NCI-H187 (cell line): ENCODE measurements at places on chromosomes 12 and 14.

DNA sequence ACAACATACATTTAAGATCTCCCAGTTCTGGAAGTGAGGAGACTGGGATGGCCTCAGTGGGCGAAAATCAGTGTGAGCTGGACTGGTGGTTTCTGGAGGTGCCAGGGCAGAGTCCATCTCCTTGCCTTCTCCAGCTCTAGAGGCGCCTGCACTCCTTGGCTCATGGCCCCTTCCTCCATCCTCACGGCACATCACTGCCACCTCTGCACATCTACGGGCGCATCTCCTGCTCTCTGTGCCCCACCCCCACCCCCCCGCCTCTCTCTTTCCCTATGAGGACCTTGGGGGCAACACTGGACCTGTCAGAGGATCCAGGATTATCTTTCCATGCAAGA lies 62.8 kb upstream of the DIO3 start:
- DNase-seq: no peak

DNA sequence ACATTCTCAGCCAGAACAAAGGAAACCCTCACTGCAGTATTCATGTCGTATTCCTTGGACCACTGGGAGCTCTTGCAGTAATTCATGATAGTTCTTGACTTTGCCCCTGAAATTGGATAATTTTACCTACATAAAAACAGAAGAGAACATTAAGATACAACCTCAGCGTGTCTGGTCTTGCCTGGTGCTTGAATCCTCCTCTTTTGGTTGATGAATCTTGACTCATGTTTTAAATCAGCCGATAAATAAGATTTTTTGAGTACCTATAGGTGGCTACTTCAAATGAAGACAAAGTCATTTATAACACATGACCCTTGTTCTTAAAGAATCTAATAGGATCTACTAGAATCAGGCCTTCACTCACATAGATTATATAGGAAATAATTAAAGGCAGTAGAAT lies 221.0 kb downstream of the PTPRO start:
- no peak for DNase-seq

DNA sequence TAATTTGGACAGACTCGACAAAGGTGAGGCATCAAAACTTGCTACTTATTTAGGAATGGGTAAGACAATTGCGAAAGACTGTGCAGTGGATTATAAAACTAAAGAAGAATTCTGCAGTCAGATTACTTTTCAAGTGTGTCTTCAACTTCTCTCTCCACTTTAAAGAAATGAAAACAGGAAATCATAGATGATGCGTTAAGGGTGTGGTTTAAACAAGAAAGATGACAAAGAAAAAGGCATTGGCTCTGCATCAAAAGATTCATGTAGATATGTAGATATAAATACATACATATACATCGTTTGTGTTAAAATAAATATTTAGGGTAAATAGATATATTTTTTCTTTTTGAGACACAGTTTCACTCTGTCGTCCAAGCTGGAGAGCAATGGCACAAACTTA lies 74.6 kb upstream of the PARP11 start:
- no peak for DNase-seq

DNA sequence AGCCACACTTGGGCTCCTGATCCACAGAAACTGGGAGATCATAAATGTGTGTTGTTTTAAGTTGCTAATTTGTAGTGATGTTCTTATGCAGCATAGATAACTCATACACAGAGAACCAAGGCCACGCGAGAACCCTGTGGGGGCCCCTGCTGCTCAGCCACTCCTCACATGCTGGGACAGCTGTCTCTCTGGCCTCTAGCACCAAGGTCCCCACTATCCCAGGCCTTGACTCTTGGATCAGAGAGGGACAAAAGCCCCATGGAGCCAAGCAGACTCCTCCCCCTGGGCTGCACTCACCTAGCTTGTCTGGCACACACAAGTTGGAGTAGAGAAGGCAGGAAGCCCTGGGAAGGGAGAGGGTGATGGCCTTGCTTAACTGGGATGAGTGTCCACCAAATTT lies 11.3 kb downstream of the PLD4 start:
- DNase-seq: no peak

DNA sequence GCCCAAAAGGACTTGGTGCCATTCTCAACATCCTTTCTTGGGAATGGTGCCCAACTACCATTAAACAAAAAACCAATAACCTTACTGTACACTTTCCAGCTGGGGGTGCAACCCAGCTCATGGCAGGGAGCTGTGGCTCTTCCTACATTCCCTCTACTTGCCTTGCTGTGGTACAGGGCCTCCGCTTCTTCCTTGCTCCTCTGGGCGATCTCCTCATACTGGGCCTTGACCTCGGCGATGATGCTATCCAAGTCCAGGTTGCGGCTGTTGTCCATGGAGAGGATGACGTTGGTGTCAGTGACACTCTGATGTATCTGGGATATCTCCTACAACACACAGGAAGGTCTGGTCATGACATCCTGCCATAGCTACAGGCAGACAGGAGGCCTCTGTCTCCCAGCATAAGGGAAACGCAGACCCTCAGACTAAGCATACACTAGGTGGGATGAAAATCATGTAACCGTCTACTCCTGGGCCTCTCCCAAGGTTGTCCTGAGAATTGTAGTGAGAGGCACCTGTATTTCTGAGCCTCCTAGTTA lies 3.9 kb downstream of the KRT2 start:
- no peak for DNase-seq

GRCh38 chr14:50453869-50454268 lies 57.2 kb upstream of the CDKL1 start:
- DNase-seq: no peak

- DNase-seq: no peak
Measured at GRCh38 chr12:3644104-3644503, 108.8 kb downstream of the CRACR2A start.

- no peak for DNase-seq
Measured at GRCh38 chr12:61694214-61694613, 566.0 kb upstream of the USP15 start.

GRCh38 chr14:53929871-53930715 lies 26.5 kb downstream of the BMP4 start:
- peak; percentile 26 for DNase-seq

DNA sequence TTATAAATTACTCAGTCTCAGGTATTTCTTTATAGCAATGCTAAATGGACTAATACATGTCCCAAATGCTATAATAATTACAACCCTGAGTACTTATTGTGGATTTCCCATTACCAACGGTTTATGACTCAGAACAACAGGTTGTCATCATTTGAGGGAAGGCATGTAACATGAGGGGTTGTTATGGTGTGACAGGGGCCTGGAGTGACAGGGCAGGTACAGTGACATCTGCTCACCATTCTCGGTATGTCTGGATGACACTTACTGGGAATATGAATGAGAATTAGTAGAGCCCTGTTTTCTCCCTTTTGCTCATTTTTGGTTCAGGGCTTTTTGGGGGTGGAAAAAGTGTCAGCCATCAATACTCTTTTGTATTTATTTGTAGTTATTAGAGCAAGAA lies 36.2 kb upstream of the FERMT2 start:
- DNase-seq: no peak

GRCh38 chr12:98968896-98969295 lies 323.8 kb downstream of the APAF1 start:
- DNase-seq: no peak

- no peak for DNase-seq
Measured at GRCh38 chr12:69055280-69055679, 122.3 kb upstream of the CPM start.

DNA sequence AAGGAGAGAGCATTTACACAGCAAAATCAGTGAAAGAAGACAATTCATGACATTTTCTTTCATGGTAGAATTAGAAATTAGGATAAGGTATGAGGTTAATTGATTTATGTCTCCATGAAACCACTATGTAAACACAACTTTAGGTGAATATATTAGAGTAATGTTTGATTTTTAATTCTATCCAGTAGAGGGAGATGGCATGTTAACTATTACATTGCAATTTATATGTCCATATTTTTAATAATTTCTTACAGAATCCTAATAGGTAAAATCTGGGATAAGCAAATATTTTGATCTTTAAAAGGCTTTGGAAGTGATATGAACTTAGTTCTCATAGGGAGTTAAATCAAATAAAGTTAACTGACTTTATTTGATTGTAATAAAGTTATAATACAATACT lies 373.4 kb upstream of the PDE3A start:
- no peak for DNase-seq

DNA sequence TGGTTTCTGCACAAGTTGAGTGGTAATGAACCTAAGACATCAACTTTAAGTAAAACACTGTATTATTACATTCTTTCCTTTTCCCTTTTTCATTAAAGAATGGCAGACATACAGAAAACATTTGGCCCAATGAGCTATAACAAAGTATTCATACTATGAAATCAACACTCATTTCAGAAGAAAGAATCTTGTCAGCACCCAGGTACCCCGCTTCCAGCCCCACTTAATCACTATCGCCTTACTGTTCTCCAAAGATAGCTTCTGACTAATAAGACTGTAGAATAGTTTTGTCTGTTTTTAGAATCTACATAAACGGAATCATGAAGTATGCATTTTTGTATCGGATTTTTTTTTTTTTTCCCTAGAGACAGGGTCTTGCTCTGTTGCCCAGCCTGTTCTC lies 9.5 kb downstream of the CNTN1 start:
- DNase-seq: no peak

GRCh38 chr12:47296828-47297227 lies 217.1 kb upstream of the AMIGO2 start:
- no peak for DNase-seq

- DNase-seq: no peak
Measured at GRCh38 chr14:73997944-73998447, 21.1 kb downstream of the ENTPD5 start.

DNA sequence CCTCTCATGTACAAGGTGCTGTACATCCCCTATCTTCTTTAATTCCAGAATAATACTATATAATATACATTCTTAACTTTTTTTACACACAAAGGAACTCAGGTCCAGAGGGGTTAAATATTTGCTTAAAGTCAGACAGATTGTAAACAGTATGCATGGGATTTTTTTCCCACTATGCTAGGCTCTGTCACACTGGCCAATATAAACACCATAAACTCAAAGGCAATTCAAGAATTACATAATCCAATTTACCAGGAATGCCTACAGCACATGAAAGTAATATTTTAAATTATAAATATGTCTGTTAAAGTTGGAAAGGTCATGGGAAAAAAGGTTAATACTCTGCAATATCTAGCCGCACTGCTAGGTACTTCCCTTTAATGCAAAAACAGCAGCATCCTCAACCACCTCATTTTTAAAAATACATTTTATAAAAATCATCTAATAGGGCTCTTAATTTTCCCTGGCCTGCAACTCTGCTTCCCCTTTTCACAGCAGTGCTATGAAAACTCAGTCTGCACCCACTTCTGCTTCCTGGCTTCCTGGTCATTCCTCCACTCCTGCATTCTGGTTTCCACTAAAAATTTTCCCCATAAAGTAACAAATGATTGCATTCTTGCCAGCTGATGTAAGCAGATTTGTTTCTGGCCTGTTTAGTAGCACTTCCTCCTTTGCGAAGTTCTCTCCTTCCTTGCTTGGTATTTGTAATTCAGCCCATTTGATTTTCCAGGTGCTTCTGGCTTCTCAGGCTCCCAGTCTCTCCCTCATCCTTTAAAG lies 128.1 kb downstream of the ITPR2 start:
- no peak for DNase-seq

DNA sequence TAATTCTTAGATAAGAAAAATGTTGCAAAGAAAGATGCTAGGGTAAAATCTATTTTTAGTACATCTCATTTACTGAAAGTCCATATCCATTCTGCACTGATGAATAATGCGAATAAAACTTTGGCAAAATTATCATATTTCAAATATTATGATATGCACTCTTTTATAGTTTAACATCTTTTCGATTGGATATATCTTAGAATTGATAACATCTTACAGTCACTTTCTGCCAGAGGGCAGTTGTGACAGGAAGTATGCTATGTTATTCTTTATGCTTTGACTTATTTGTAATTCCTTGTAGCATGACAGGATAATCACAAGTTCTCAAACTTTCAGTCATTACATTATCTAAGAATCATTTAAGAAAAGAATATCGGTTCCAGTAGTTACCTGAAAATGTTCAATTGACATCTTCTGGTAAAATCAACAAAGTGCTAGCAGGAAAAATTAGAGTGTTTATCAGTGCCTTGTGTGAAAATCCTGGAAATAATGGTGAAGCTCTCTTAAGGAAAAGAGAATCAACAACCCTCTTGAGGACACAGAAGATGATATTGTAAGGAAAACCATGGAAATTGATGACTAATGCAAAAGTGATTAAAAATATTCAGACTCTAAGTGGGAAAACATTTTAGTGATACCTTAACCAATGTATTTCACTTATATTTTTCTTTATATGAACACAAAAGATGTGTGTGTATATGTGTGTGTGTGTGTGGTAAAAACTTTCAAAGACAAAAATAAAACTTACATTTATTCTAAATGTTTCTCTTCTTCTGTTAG lies 95.5 kb downstream of the SLC6A15 start:
- no peak for DNase-seq

DNA sequence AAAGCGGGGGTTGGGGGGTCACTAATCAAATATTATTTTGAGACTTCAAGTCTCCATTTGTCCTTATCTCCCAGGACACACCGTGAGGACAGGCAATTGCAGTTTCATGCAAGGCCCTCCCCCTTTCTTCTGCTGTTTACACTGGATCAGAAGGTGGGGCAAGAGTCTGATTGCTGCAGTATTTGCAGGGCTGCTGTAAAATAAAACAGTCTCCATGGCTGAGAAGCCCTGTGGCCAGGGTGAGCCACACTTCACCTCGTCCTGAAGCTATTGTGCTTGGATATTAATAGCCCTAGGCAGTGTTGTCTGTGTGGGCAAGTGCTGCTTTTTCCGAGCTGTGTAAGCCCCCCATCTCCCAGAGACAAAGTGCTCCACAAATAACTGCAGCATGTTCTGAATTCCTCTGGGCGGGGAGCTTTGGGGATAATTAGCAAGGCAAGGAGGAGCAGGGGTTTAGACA lies 187.4 kb upstream of the NTF3 start:
- DNase-seq: no peak

GRCh38 chr14:99971941-99972747 lies 93.1 kb upstream of the EVL start:
- DNase-seq: no peak

DNA sequence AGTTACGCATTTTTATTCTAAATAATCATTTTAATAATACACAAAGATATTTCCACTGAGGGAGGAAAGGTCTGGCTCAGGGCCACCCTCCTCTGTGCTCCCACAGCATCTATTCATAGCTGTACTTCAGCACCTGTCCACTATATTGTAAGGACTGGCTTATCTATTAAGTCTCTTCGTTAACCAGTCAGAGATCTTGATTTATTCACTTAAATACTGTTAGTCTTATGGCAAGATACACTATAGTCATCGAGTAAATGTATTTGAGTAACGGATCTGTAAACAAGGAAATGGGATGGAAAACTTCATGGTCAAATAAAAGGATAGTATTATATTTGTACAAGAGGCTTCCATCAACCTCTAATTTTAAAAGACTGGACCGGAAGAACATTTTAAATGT lies 54.6 kb downstream of the SPTLC2 start:
- no peak for DNase-seq
